Thymus (tissue), 14 donors: ENCODE measurements at places on chromosomes 4 and X. TPM values are rescaled to one million over a fixed set of nuclear protein-coding genes. Genes with fewer than 3 reads are reported as not detected.

SPARCL1 gene
- 54.5 TPM for total RNA-seq

VCX3A gene
- total RNA-seq = not detected

SMR3B gene
- not detected for total RNA-seq

PTTG2 gene
- total RNA-seq = 0.09 TPM

ATP2B3 gene
- total RNA-seq = 0.09 TPM

CXCL11 gene
- 7.1 TPM for total RNA-seq

KLHL13 gene
- 4.9 TPM for total RNA-seq

TDO2 gene
- 0.66 TPM for total RNA-seq
